ENCODE measurements at places on chromosomes 4 and X. TPM values are rescaled to one million over a fixed set of nuclear protein-coding genes. Genes with fewer than 3 reads are reported as not detected.

The AVPR2 gene
- total RNA-seq = not detected

The OPRPN gene
- total RNA-seq = not detected

The IL1RAPL1 gene
- 1.9 TPM for total RNA-seq

The FGFRL1 gene
- 12.5 TPM for total RNA-seq

The PRSS12 gene
- 158 TPM for total RNA-seq

The GATA1 gene
- not detected for total RNA-seq

The TCEAL7 gene
- total RNA-seq = 43.7 TPM

The PRRG3 gene
- 4.6 TPM for total RNA-seq

The CT47C1 gene
- total RNA-seq = not detected

The CT83 gene
- not detected for total RNA-seq

The GAGE12E gene
- not detected for total RNA-seq

The CFP gene
- 0.33 TPM for total RNA-seq

The SLC9B2 gene
- 14.1 TPM for total RNA-seq

The CT47B1 gene
- not detected for total RNA-seq

The CXCL10 gene
- 1.8 TPM for total RNA-seq

The RIPPLY1 gene
- not detected for total RNA-seq

The MTM1 gene
- total RNA-seq = 6.9 TPM

The MAGIX gene
- 2.8 TPM for total RNA-seq

The GAGE1 gene
- total RNA-seq = not detected

The ADH1A gene
- total RNA-seq = not detected

The CUL4B gene
- 36.7 TPM for total RNA-seq

The PCSK1N gene
- total RNA-seq = not detected

The FABP2 gene
- not detected for total RNA-seq

The ATP2B3 gene
- not detected for total RNA-seq

The CCDC160 gene
- 0.15 TPM for total RNA-seq

The TEX13D gene
- total RNA-seq = not detected

The IBSP gene
- not detected for total RNA-seq

The TEX13B gene
- not detected for total RNA-seq

The REPS2 gene
- total RNA-seq = 0.99 TPM

The CXCL13 gene
- not detected for total RNA-seq

The XAGE2 gene
- total RNA-seq = not detected

The FOXP3 gene
- not detected for total RNA-seq

The MAP3K15 gene
- under 0.01 TPM for total RNA-seq

The KIAA1210 gene
- not detected for total RNA-seq

The UGT2A2 gene
- total RNA-seq = not detected

The GPR119 gene
- total RNA-seq = not detected

The CDKL5 gene
- 3.1 TPM for total RNA-seq

The DUSP21 gene
- not detected for total RNA-seq

All from smooth muscle cell of trachea (primary cell).